ENCODE measurements at places on chromosomes 11 and 22.

GRCh38 chr11:107697291-107697690 lies 14.6 kb downstream of the SLN start:
- DNase-seq = no peak

- DNase-seq = no peak
These were observed 1121.6 kb downstream of the BRD1 start for GRCh38 chr22:48705917-48706605.

DNA sequence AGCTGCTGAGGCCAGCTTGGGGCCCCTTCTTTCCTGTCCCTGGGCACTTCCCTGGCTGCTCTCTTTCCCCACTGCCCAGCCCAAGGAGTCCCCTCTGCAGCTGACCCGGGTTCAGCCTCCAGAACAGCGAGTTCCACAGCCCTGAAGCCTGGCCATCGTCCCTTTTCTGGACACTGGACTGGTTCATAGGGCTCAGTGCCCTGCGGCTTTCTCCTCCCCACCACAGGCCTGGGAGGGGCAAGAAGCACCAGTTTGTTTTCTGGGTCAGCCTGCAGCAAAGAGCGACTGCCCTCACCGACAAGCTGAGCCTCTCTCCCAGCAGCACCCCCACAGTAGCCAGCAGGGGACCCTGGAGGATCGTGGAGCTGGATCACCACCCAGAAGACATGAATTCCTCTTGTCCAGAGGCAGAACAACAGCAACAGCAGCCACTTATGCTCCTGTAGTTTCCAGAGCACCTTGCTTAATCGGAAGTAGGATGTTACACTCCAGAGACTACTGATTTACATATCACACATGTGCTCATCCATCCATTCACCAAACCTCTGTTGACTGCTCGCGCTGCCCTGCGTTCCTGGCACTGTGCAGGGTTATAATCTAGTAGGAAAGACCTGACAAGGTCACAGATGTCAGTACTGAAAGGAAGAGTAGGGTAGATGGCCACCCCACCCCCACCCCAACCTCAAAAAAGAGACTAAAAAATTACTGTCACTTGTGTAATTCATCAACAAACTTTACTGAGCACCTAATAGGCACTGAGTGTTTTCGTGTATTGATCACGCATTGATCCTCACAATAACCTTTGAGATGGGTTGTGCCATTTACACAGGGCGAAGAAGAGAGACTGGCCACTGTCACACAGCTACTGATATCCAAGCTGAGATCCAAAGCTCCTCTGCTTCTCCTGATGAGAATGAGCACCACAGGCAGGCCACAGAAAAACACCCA lies 13.0 kb upstream of the CXCR5 start:
- no peak for DNase-seq

DNA sequence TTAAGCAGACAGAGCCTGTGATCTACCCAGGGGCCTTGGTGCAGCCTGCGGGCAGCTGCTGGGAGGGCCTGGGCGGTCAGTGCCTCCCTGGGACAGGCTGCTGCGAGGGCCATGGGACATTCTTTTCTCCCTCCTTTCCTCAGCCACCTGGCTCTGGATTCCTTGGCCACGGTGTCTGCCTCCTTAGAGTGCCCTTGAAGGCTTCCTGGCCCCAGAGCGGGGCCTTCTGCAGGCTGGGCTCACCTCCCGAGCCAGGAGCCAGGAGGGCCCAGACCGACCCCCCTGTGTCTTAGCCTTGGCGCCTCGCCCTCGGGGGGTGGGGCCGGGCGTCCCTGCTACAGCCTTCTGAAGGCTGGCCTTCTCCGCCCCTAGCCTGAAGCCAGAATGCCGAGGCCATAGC lies 231.2 kb downstream of the TBC1D22A start:
- DNase-seq = no peak

- no peak for DNase-seq
These were observed 836 bp downstream of the SPON1 start for GRCh38 chr11:13963169-13963948.

Measured in occipital lobe (tissue), 3 donors.